Stimulated activated CD4-positive, alpha-beta T cell treated with anti-CD3 and anti-CD28 coated beads, Interleukin-2, amount 100 ng/mL, for 4 hours (primary cell): ENCODE measurements at places on chromosomes 1 and 21.

- DNase-seq: no peak
Measured at GRCh38 chr1:232529747-232530146, 100.2 kb downstream of the SIPA1L2 start.

GRCh38 chr21:41402796-41403195 is 23.2 kb upstream of the MX1 start:
- DNase-seq: no peak

- DNase-seq: no peak
Measured at GRCh38 chr1:176469450-176470010, 6.6 kb downstream of the PAPPA2 start.

- no peak for DNase-seq
Measured at GRCh38 chr1:93002781-93003180, 41.5 kb upstream of the DIPK1A start.

DNA sequence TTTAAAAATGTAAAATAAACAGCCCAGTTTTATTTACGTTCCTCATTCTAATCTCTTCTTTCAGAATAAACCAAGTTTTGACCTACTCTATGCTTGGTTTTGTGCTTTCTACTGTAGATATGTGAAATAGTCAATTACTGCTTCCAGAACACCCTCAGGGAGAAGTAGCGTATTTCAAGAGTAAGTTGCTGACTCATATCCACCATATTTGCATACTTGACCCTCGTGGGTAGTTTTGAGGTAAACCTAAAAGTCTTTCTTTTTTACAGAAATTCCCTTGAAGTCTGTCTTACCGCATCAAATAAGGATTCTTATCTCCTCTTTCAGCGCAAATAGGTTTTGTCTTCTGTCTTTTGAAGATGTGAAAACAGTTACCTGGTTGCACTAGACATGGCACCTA is 1.4 kb upstream of the OR2L3 start:
- DNase-seq: no peak

DNA sequence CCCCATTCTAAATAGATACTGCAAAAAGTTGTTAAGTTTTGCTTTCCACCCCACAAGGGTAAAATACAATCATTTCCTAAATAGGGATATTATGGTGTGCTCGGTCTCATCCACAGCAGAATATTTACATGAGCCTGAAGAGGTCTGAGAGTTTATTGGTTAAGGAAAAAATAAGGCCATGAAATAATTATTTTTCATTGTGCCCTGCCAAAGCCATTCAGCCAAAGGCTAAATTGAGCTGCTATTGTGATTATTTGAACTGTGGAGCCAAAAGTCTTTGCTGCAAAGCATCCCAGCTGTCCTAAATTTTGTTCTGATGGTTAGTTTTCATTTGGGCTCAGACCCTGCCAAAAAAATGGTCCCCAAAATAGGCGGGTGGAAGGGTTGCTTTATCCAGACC is 298.7 kb upstream of the ESRRG start:
- no peak for DNase-seq

- peak; percentile 16 for DNase-seq
Measured at GRCh38 chr1:230208619-230209261, 141.7 kb downstream of the GALNT2 start.

DNA sequence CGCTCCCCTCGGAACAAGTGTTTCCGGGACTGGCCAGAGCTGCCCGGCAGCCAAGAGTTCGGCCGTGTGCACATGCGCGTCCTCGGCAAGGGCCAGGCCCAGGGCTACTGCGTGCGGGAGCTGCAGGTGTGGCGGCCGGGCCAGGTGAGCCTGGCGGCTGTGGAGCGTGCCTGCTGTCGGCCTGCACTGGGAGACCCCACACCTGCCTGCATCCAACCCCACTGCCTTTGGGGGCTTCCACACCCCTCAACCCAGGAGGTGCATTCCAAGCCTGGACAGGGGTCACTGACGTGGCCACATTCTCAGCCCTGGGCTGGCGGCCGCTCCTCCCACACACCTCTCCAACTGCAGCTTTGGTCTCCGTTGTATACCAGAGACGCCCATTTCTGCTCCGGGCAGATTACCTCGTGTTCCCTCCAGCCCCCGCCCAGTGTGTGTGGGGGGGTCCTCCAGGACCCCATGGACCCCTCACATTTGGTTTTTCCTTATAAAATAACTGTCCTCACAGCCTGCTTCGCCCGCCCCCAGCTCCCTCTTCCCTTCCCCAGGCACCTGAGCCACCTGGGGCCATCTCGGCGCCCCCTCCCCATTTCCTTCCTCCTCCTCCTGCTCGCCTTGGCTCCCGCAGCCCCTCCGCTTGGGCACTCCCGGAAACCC is 6.1 kb downstream of the RNF223 start:
- DNase-seq: no peak

- DNase-seq: no peak
Measured at GRCh38 chr1:14777516-14778506, 179.3 kb downstream of the KAZN start.

DNA sequence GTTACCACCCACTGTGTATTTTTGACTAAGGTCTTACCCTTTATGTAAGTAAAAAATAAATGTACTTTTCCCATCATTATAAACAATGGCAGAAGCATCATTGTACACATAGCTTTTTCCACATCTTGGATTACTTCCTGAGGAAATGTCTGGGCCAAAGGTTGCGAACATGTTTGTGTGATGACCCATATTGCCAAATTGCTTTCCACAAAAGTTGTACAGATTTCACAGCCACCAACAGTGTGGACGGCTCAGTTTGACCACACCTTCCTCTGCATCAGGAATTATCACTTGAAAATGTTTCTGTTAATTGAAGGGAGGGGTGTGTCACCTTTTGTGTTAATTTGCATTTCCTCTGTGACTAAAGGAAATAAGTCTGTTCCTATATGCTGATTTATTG is 25.7 kb downstream of the AKNAD1 start:
- DNase-seq: no peak

GRCh38 chr1:61198554-61198953 is 116.2 kb downstream of the NFIA start:
- no peak for DNase-seq

GRCh38 chr1:168321945-168322344 is 41.3 kb downstream of the TBX19 start:
- DNase-seq: no peak

GRCh38 chr1:59432531-59433439 is 135.9 kb downstream of the FGGY start:
- no peak for DNase-seq

DNA sequence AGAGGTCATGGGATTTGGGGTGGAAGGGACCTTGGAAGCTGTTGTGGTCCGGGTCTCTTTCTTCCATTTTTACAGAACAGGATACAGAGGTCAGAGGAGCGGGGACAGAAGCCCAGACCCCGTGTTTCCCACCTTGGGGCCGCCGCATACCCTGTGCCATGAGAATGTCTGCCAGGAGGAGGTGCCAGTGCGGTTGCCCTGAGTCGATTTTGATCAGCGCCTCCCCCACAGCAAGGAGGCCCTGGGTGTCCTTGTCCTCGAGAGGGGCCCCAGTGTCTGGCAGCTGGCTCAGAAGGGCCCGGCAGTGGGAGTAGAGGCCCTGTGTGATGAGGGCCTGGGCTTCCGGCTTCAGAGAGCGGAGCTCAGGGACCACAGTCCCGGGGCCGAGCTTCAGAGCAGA is 12.3 kb upstream of the MMEL1 start:
- no peak for DNase-seq

DNA sequence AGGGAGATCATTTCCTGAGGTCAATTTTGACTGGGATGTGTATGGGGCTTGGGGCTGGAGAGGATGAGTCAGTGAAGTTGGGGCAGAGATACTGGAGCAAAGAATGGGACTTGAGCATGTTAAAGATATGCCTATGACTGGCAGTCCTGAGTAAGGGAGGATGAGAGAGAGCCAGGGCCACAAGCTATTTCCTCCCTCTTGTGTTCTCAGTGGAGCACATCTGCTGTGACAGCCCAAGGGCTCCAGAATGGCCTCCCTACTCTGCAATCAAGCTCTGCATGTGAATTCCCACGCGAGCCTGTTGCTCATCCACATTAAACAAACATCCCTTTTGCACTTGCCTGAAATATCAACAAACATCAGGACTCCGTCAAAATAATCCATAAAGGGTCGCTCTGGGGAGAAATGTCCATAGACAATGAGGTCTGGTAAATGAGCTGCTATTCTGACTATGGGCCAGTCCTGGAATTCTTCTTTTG is 9.2 kb downstream of the ADCY10 start:
- DNase-seq: no peak

DNA sequence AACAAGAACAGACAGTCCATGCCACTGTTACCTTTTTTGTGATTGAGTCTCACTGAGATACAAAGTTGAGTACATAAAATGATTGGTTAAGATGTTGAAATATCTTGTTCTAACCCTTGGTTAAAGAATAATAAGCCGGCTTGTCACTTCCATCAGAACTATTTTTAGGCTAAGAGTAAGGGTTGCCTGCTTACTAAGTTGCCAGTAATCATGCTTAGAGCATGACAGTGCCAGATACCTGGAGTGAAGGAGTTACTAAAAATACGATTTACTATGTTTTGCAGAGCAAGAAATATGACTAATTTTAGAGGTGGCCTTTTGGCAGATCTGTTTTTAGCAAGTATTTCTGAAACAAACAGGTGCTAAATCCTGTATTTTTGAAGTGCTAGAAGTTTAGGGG is 6.0 kb downstream of the HUNK start:
- no peak for DNase-seq

- DNase-seq: no peak
Measured at GRCh38 chr1:91349524-91349923, 55.1 kb downstream of the HFM1 start.

DNA sequence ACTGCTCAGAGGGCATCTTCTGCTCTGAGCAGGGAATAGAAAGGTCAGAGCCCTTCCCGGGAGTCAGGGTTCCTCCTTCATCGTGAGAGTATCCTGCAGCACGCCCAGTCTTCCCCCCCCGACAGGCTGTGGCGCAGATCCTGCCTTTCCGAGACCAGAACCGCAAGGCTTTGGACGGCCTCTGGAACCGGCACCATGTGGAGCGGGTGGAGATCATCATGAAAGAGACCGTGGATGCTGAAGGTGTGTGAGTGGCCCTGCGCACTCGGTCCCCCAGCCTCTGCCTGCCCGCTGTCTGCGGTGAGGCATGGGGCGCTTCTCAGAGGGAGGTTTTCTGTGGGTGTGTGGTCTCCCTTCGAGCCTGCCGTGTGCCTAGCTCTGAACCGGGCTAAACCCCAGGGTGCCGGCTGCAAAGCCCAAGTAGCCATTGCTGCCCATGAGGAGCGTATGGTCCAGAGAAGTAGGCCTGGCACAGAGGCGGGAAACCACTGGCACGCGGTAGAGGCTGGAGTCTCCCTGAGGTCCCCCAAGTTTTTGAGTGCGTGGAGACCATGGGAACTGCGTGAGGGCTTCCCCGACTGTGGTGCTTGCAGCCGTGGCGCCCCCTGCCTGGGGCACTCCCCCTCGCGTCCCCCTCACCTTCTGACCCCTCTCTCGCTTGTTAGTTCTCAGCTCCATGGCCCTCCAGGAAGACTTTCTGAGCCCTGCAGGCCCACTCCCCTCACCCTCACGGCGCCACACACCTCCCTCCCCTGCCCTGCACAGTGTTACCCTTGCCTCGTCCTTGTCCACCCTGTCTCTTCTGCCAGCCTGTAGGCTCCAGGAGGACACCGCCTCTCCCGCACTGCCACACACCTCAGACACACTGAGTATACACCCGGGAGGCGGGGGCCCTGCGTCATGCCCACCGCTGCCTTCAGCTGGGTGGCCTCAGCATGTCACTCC is 12.5 kb downstream of the H6PD start:
- DNase-seq: no peak

DNA sequence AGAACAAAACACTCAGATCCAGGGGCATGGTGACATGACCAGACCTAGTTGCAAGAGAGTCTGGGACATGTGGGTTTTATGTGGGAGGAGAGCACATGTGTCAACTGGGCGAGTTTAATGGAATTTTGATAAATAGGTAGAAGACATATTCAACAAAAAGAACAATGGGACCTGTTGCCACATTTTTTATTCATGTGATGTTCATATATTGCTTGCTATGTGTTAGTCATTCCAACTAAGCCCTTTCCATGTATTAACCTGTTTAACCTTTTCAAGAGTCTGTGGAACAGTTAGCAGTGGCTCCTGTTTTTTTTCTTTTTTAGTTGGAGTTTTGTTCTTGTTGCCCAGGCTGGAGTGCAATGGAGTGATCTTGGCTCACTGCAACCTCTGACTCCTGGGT is 30.1 kb upstream of the CSF3R start:
- no peak for DNase-seq
